ENCODE measurements at places on chromosomes 5 and 9.
A peak's percentile ranks its signal among the peaks of the same experiment; 100 is the strongest.

DNA sequence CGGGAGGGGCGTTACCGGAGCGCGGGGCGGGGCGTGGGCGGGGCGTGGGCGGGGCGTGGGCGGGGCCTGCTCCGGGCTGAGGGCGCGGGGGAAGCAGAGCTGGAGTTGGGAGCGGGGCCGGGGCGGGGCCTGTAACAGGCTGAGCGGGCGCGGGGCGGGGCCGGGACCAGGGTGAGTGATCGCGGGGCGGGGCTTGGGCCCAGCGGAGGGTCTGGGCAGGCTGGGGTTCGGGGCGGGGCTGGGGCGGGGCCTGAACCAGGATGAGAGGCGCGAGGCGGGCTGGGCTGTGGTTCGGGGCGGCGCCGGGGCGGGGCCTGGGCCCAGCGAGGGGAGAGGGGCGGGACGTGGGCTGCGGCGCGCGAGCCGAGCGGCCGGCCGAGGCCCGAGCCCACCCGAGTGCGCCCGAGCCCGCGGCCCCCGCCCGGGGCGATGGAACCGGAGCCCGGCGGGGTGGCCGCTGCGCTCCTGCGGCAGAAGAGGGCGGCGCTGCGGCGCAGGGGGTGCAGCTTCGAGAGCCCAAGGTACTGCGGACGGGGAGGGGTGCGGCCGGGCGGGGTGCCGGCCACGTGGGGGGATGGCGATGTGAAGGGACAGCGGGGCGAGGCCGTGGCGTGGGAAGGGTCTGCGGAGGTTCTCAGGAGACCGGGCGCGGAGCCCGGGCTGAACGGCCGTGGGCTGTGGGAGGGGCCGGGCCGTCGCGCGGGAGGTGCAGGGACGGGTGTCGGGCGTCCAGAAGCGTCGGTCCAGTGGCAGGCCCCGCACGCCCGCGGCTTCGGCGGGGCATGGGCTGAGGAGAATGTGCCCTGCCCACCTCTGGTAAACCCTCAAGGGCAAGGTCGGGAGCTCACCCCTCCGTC lies 39.5 kb upstream of the GARNL3 start:
- peak; percentile 93 for DNase-seq

DNA sequence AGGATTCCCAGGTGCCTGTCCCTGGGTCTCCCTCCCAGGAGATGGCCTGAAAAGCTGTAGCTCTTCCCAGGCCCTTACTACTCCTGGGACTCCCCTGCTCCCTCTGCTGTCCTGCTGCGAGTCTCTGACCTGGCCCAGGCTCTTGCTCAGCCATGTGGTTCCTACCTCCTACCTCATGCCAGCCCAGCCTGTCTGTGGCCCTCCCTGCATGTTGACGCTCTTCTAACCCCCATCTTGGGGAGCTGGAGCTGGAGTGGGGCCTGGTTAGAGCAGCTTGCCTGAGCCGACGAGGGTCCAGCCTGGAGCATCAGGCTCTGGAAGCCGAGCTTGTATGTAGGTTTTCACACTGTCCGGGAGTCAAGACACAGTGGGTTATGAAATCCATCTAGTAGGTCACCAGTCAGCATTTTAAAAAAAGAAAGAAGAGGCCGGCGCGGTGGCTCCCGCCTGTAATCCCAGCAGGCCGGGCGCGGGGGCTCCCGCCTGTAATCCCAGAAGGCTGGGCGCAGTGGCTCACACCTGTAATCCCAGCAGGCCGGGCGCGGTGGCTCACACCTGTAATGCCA lies 244.4 kb downstream of the FANCC start:
- no peak for DNase-seq

DNA sequence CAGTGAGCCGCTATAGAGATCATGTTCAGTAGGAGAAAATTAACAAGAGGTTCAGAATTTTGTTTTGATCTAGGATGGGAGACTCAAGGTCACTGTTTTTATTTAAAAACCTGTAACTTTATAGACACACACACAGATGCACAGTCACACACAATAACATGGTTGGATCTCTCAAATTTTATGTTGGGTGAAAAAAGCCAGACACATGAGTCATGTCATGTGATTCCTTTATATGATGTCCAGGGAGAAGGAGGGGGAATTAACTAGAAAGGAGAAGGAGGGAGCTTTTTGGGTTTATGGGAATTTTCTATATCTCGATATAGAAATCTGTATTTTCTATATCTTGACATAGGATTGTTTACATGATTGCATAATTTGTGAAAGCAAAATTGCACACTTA lies 17.1 kb downstream of the C6 start:
- DNase-seq = no peak

GRCh38 chr5:180138976-180139730 lies 67.6 kb upstream of the RNF130 start:
- no peak for DNase-seq

All from CD4-positive, alpha-beta T cell treated with Interleukin-10 for 1 hour (primary cell).